ENCODE measurements at places on chromosomes 7 and 10. TPM values are rescaled to one million over a fixed set of nuclear protein-coding genes. Genes with fewer than 3 reads are reported as not detected.

Gene SMARCD3
- total RNA-seq: 10.4 TPM

Gene AKR1B1
- 2,701 TPM for total RNA-seq

Gene SRGN
- total RNA-seq: 61.5 TPM

Gene MRPS33
- 123 TPM for total RNA-seq

Gene GGCT
- 71.6 TPM for total RNA-seq

Gene CYP3A4
- total RNA-seq: not detected

Gene SLC18A2
- not detected for total RNA-seq

Gene ANKRD1
- total RNA-seq: 6.5 TPM

Gene LRCH4
- 11.1 TPM for total RNA-seq

Gene OR6V1
- total RNA-seq: not detected

Gene TMEM213
- not detected for total RNA-seq

Gene TAF6
- total RNA-seq: 67.8 TPM

Gene CALD1
- 69.3 TPM for total RNA-seq

Gene XRCC2
- total RNA-seq: 5.4 TPM

Gene SPDYE2
- total RNA-seq: not detected

Gene KIAA1549
- 5.7 TPM for total RNA-seq

Gene PRRT4
- total RNA-seq: 0.54 TPM

Gene DHTKD1
- total RNA-seq: 6.6 TPM

Gene C10orf62
- total RNA-seq: not detected

Gene ALOX5
- 0.24 TPM for total RNA-seq

Gene POLL
- 12.3 TPM for total RNA-seq

Gene AKR1C3
- 1,217 TPM for total RNA-seq

Gene GBX1
- total RNA-seq: not detected

Gene SLC16A9
- 0.06 TPM for total RNA-seq

Gene IGF2BP3
- total RNA-seq: 30.4 TPM
